ENCODE measurements at places on chromosomes 1 and 21.

- no peak for DNase-seq
- H3K4me3 ChIP-seq = no peak overlapping the region
- peaks cover 1% of the 10 kb centered on the region for H3K27me3 ChIP-seq
- peaks cover 2% of the 10 kb centered on the region for H3K36me3 ChIP-seq
- no peak overlapping the region for H3K27ac ChIP-seq
- H3K4me1 ChIP-seq = no peaks in the 10 kb centered on the region
Measured at GRCh38 chr1:29859126-29859525, 622.8 kb downstream of the PTPRU start.

GRCh38 chr1:11841245-11842153 is 6.1 kb downstream of the NPPA start:
- no peak overlapping the region for H3K4me3 ChIP-seq
- no peak for DNase-seq
- H3K36me3 ChIP-seq = peaks cover 25% of the 10 kb centered on the region
- H3K4me1 ChIP-seq = peaks cover 18% of the 10 kb centered on the region
- H3K27me3 ChIP-seq = no peaks in the 10 kb centered on the region
- no peak overlapping the region for H3K27ac ChIP-seq

DNA sequence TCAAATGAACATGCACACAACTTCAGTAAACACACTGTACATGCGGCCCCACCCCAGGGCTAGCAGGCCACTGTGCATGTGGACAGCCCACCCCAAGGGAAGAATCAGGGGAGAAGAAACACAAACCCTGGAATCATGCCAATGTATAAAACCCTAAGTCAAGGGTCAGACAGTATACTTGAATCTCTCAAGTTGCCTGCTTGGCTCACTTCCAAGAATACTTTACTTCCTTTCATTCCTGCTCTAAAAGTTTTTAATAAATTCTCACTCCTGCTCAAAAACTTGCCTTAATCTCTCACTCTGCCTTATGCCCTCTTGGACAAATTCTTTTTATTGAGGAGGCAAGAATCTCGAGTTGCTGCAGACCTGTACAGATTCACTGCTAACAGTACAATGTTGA is 231.2 kb upstream of the CACYBP start:
- no peak for DNase-seq
- H3K27ac ChIP-seq = peak overlapping the region; percentile 1
- H3K4me1 ChIP-seq = peaks cover 2% of the 10 kb centered on the region
- H3K36me3 ChIP-seq = peaks cover 10% of the 10 kb centered on the region

GRCh38 chr1:168717906-168718891 is 10.8 kb downstream of the DPT start:
- no peaks in the 10 kb centered on the region for H3K36me3 ChIP-seq
- H3K4me1 ChIP-seq = no peaks in the 10 kb centered on the region
- peaks cover 10% of the 10 kb centered on the region for H3K27me3 ChIP-seq
- H3K27ac ChIP-seq = no peak overlapping the region
- no peak overlapping the region for H3K4me3 ChIP-seq
- no peak for DNase-seq

GRCh38 chr1:173868266-173869020 is at the start of gene ZBTB37:
TSS of gene ZBTB37 (plus strand) at chr1:173868380. CDS start at chr1:173870226, 1,846 bp downstream.
- no peaks in the 10 kb centered on the region for H3K27me3 ChIP-seq
- H3K36me3 ChIP-seq = peaks cover 41% of the 10 kb centered on the region
- DNase-seq = peak; percentile 75
- H3K4me3 ChIP-seq = peak within 1 kb of the TSS; percentile 93
- H3K27ac ChIP-seq = peak within 1 kb of the TSS; percentile 92
- H3K4me1 ChIP-seq = peaks cover 47% of the 10 kb centered on the region

GRCh38 chr1:204338997-204339396 is 20.7 kb downstream of the PLEKHA6 start:
- H3K27ac ChIP-seq = no peak overlapping the region

DNA sequence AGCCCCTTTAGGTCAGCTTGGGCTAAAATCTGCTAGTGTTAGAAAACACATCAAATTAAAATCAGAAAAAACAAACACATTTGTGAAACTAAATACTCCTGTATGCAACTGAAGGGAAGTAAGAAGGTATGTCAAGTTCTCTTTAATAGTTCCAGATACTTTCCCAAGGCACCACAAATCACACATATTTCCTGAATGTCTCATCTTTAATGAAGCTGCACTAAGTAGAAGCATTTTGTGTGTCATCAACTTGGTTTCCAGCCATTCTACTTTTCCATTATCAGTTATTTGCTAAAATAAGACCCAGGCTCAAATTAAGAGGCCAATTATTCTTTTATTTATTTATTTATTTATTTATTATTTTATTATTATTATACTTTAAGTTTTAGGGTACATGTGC is 34.7 kb downstream of the CRB1 start:
- H3K4me3 ChIP-seq = no peak overlapping the region
- H3K27ac ChIP-seq = no peak overlapping the region

DNA sequence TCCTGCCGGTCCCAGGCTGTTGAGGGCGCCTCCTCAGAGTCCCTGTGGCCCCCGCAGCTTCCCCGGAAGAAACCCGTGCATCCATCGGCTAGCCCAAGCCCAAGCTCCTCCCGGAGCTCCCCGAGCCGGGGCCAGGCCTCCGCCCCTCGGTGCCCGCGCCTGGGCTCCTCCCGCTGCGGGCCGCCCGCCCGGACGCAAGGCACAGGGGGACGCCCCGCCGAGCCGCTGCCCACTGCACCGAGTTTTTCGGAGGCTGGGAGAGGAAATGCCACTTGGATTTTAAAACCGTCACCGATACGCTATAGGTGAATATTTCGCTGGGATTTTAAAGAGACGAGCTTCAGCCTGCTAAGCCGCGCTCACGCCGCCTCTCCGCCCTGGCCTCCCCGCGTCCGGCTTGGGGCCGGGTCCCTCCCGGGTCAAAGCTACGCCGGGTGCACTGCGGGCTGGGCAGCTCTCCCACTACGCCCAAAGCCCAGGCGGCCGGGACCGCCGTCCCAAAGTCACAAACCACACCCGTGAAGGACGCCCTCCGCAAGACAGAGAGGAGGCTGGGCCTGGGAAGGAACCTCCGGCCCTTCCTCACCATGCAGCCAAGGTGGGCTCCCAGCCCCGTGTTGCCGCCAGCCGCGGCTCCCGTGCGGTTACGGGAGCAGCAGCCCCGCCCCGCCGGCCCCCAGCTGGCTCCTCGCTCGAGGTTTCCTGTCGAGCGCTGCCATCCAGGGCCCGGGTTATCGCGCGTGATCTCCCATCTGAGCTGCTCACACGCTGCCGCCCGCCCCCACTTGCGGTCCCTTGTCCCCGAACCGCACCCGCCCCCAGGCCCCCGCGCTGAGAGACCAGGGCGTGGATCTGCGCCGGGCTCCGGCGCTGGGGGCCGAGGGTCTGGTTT is 63.2 kb downstream of the CD247 start:
- peaks cover 2% of the 10 kb centered on the region for H3K27me3 ChIP-seq
- H3K4me3 ChIP-seq = peak overlapping the region; percentile 87
- peak overlapping the region; percentile 55 for H3K27ac ChIP-seq
- no peaks in the 10 kb centered on the region for H3K36me3 ChIP-seq

GRCh38 chr1:97247196-97247595 is 525.6 kb downstream of the PTBP2 start:
- DNase-seq = no peak
- peaks cover 1% of the 10 kb centered on the region for H3K36me3 ChIP-seq
- no peaks in the 10 kb centered on the region for H3K27me3 ChIP-seq
- no peak overlapping the region for H3K27ac ChIP-seq
- no peak overlapping the region for H3K4me3 ChIP-seq

- no peak overlapping the region for H3K27ac ChIP-seq
- peaks cover 6% of the 10 kb centered on the region for H3K4me1 ChIP-seq
- H3K4me3 ChIP-seq = no peak overlapping the region
- DNase-seq = no peak
Measured at GRCh38 chr1:150061632-150062101, 5.9 kb upstream of the VPS45 start.

DNA sequence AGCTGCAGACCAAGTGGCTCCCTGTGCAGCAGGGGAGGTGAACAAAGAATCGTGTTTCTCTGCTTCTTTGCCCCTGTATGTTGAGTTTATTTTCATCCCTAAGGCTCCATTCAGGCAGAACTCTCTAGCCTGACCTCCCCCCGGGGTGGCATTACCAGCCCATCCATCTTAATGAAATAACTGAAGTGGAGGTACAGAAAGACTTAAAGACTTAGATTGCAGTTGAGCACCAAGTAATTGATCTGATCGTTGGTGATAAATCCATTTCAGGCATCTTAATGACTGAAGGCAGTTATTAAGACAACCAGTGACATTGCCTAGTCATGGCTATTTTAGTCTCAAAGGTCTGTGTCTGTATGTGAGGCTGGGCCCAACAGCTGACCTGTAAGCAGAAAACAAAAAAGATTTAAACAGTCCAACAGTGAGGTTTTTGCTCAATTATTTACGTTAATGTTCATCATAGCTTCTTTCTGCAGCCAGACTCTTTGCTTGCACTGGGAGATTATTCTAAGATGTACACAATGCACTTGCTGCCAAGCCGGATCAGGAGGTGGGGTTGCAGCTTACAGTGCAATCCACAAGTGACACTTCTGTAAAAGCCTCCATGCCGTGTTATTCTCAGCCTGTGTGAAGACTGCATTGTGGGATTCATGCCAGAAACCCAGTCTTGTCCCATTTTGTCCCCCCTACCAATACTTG is 363.0 kb upstream of the DUSP10 start:
- no peaks in the 10 kb centered on the region for H3K36me3 ChIP-seq
- no peak overlapping the region for H3K4me3 ChIP-seq
- no peak overlapping the region for H3K27ac ChIP-seq
- no peaks in the 10 kb centered on the region for H3K4me1 ChIP-seq
- no peak for DNase-seq

- H3K27me3 ChIP-seq = peaks cover 25% of the 10 kb centered on the region
- no peaks in the 10 kb centered on the region for H3K4me1 ChIP-seq
- no peak overlapping the region for H3K27ac ChIP-seq
- H3K36me3 ChIP-seq = no peaks in the 10 kb centered on the region
Measured at GRCh38 chr1:15181564-15181963, 28.0 kb downstream of the TMEM51 start.

DNA sequence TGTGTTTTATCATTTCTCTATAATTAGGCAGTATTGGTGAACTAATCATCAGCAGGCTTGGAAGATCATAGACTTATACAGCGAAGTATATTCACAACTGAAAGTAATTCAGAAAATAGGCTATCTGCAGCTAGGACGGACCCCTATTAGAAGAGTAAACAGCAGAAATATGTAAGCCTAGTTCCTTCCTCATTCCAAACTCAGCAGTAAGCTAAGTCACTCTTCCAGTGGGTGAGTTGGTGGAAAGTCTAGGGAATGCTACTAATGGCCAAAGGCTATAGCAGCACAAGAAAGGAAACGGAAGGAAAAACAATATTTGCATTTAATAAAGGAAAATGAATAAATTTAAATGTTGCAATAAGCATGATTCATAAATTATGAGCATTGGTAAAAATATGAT is 918.1 kb upstream of the TMPRSS15 start:
- no peaks in the 10 kb centered on the region for H3K4me1 ChIP-seq
- H3K27ac ChIP-seq = no peak overlapping the region
- H3K4me3 ChIP-seq = no peak overlapping the region
- H3K36me3 ChIP-seq = no peaks in the 10 kb centered on the region
- DNase-seq = no peak

DNA sequence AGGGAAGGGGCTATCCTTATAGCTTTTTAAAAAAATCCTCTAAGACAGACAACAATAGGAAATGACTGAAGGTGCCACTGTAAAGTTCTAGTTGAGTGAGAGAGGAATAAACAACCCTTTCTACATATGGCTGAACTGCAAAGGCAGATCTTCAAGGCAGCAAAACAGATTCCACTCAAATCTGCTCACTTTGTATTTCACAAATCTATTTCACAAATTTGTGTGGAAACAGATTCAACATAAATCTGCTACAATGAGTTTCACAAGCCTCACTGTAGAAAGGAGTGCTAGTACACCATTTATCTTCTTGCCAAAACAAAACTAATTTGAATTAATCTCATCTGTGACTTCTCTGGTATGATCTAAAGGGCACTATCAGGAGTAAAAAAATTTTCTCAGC is 451.3 kb downstream of the PLA2G4A start:
- H3K4me1 ChIP-seq = no peaks in the 10 kb centered on the region
- no peak overlapping the region for H3K27ac ChIP-seq
- no peak for DNase-seq
- H3K27me3 ChIP-seq = no peaks in the 10 kb centered on the region
- no peaks in the 10 kb centered on the region for H3K36me3 ChIP-seq

GRCh38 chr1:1873186-1873585 is 17.7 kb downstream of the GNB1 start:
- peaks cover 23% of the 10 kb centered on the region for H3K36me3 ChIP-seq
- H3K27ac ChIP-seq = peak overlapping the region; percentile 54
- no peak for DNase-seq
- H3K4me3 ChIP-seq = no peak overlapping the region
- peaks cover 60% of the 10 kb centered on the region for H3K4me1 ChIP-seq

- H3K27me3 ChIP-seq = no peaks in the 10 kb centered on the region
- no peak overlapping the region for H3K4me3 ChIP-seq
- no peak for DNase-seq
- H3K36me3 ChIP-seq = peaks cover 2% of the 10 kb centered on the region
- H3K27ac ChIP-seq = no peak overlapping the region
- peaks cover 6% of the 10 kb centered on the region for H3K4me1 ChIP-seq
Measured at GRCh38 chr21:14766241-14766640, 220.1 kb upstream of the SAMSN1 start.

DNA sequence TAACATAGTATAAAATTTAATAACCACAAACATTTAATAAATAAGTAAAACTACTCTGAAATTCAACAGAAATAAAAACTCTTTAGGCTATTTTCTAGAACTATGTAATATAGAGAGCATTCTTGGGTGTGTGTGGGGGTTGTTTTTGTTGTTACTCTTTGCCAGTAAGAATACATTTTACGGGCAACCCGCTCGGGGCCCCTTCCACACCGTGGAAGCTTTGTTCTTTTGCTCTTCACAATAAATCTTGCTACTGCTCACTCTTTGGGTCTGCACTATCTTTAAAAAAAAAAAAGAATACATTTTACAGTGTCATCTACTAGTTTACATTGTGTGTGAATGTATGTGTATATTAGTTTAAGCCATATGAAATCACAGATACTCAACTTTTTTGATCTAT is 16.0 kb upstream of the GIPC2 start:
- H3K27ac ChIP-seq = no peak overlapping the region
- no peaks in the 10 kb centered on the region for H3K4me1 ChIP-seq
- H3K4me3 ChIP-seq = no peak overlapping the region

DNA sequence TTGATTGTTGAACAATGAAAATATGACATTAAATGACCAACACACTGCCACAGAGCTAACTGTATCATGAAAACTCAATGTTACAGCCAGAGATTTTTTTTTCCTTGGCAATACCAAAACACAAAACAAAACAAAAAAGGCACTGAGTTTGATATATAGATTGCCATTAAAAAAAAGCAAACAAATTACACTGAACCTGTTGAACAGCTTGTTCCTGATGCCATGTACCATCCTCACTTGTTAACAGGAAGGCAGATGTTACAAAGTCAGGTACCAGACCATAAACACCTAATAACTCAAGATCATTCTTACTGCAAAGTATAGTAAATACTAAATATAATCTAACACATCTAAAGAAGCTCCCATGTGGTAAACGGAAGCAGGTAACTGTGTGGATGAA is 75.2 kb downstream of the ZNF644 start:
- DNase-seq = no peak
- no peak overlapping the region for H3K27ac ChIP-seq
- H3K4me3 ChIP-seq = no peak overlapping the region
- peaks cover 14% of the 10 kb centered on the region for H3K4me1 ChIP-seq

GRCh38 chr1:174239541-174239940 is 80.2 kb downstream of the RABGAP1L start:
- DNase-seq = no peak
- peaks cover 3% of the 10 kb centered on the region for H3K4me1 ChIP-seq
- H3K4me3 ChIP-seq = no peak overlapping the region
- H3K36me3 ChIP-seq = peaks cover 16% of the 10 kb centered on the region

GRCh38 chr1:184755226-184756065 is 788 bp upstream of the EDEM3 start:
- H3K27ac ChIP-seq = peak overlapping the region; percentile 90
- H3K36me3 ChIP-seq = no peaks in the 10 kb centered on the region
- no peak for DNase-seq
- peaks cover 6% of the 10 kb centered on the region for H3K27me3 ChIP-seq
- H3K4me1 ChIP-seq = peaks cover 20% of the 10 kb centered on the region
- peak overlapping the region; percentile 95 for H3K4me3 ChIP-seq
